Liver (tissue), 10 donors: ENCODE measurements at places on chromosomes 2 and 18. TPM values are rescaled to one million over a fixed set of nuclear protein-coding genes. Genes with fewer than 3 reads are reported as not detected.
A peak's percentile ranks its signal among the peaks of the same experiment; 100 is the strongest.

- H3K4me3 ChIP-seq: no peak overlapping the region
- H3K4me1 ChIP-seq: no peaks in the 10 kb centered on the region
- no peak overlapping the region for H3K27ac ChIP-seq
- H3K27me3 ChIP-seq: peaks cover 2% of the 10 kb centered on the region
- no peak for DNase-seq
- H3K36me3 ChIP-seq: no peaks in the 10 kb centered on the region
These were observed 103.5 kb upstream of the ASB18 start for GRCh38 chr2:236367506-236368289.

DNA sequence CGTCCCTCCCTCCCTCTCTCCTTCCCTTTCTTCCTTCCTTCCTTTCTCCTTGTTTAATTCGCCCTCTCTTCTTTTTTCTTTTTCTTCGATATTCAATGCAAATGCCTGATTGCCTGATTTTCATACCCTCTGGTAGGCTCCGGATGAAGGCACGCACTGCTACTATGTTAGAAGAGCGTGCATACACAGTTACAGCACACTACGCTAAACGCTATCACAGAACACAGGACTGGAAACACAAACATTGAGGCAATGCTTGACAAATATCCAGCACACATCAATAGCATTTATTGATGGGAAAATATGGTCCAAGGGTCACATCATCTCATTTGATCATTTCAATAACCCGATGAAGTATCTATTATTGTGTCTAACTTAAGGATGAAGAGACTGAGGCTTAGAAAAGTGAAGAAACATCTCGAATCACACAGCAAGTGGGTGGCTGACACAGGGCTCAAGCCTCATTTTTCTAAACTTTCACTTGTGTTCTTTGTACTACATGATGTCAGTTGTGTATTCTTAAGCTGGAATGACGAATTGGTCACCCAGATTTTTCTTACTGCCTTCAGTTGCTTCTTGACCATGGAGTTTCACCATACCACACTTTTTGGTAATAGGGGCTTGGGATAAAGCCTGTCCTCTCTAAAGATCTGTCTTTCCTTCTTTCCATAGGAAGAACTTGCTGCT lies 101.8 kb downstream of the TRIB2 start:
- peak overlapping the region; percentile 52 for H3K27ac ChIP-seq
- peaks cover 3% of the 10 kb centered on the region for H3K4me1 ChIP-seq
- H3K27me3 ChIP-seq: no peaks in the 10 kb centered on the region

DNA sequence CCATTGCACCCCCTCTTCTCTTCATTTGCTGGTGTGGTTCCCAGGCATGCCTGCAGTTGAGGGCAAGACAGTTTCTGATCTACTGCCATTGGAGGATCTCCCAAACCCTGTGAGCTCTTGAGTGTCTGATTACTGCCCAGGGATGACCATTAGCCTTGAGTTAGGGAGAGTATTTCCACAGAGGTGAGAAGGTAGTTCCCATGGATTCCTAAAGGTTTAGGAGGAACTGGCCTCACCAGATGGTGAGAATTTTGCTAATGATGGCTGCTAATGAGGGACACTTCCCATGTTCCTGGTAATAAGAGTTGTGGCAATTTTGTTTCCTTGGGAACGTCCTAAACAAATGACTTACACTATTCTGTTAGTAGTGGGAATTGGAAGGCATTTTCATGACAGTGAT lies 42.5 kb downstream of the PTPRM start:
- H3K4me1 ChIP-seq: no peaks in the 10 kb centered on the region
- H3K4me3 ChIP-seq: no peak overlapping the region

DNA sequence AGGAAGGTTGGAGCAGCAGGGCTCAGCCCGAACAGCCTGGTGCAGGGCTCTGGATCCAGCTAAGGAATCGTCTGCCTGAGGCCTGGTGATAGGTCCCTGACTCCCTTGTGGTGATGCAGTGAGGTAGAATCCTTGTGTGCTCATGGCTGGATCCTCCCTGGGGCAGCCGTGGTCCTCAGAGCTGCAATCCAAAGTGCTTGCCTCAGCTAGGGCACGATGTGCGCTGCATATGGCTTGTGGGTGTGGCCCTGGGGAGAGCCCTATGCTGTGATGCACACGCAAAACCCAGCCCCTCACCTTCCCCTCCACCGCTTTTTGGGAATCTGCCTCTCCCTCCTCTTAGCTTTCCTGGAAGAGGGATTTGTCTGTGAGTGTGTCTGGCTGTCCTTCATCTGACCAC lies 142.2 kb downstream of the DYSF start:
- peaks cover 2% of the 10 kb centered on the region for H3K36me3 ChIP-seq
- no peaks in the 10 kb centered on the region for H3K4me1 ChIP-seq
- DNase-seq: no peak
- H3K27ac ChIP-seq: no peak overlapping the region
- H3K4me3 ChIP-seq: no peak overlapping the region

DNA sequence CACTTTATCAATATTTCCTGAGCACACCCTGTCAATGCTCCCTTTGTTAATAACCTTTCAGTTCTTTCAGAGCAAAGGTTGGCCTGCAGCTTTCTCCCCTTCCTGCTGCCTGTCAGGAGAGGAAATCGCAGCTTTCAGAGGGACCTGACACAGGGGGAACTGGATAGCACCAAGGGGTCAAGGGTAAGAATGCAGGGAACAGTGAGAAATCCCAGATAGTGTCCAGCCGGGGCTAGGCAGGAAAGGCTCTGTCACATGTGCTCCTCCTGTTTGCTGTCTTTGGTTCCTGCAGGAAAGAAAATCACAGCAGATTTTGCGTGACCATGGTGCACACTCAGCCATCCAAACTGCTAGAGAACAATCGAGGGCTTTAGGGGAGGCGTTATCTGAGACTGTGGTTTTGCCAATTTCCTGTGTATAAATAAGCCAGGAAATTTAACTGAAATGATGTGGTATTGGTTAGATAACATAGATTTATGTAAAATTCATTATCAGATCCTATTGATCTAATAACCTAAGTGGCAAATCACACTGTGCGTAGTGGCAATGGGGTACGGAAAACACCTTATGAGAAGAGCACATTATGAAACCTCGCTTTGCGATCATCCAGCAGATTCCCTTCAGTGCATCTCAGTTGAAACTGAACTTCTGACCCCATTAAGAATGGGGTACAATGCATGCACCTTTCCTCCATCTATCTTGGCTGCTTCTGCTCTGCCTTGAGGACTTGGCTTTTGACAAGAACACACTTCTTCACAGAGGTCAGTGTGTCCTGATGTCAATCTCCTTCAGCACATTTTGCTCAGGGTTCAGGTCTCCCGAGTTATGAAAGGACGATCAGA lies 178.0 kb downstream of the ICOS start:
- no peak for DNase-seq
- no peaks in the 10 kb centered on the region for H3K36me3 ChIP-seq
- H3K4me3 ChIP-seq: no peak overlapping the region
- no peaks in the 10 kb centered on the region for H3K27me3 ChIP-seq
- H3K4me1 ChIP-seq: peaks cover 23% of the 10 kb centered on the region

- H3K4me1 ChIP-seq: peaks cover 3% of the 10 kb centered on the region
- no peak overlapping the region for H3K4me3 ChIP-seq
- H3K36me3 ChIP-seq: no peaks in the 10 kb centered on the region
- no peak for DNase-seq
- no peaks in the 10 kb centered on the region for H3K27me3 ChIP-seq
- no peak overlapping the region for H3K27ac ChIP-seq
These were observed 218.1 kb downstream of the SP3 start for GRCh38 chr2:173747035-173747434.

DNA sequence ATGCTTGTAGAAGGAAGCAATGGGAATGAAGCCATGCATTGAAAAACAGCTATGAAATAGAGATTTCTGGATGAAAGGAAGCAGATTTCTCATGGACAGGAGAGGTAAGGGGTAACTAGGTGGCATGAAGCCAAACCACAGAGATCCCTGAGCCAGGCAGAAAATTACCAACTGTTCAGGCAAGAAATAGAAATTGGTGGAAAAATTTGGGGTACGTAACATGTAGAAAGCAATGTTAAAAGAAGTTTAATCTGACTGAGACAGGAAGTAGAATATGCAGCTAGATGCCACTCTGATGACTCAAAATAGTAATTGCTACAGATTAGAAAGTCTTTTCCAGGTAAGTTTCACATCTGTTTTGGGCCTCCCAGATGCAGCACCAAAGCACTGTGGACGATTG lies 928.5 kb upstream of the CELF4 start:
- no peaks in the 10 kb centered on the region for H3K36me3 ChIP-seq
- no peaks in the 10 kb centered on the region for H3K27me3 ChIP-seq
- H3K4me1 ChIP-seq: no peaks in the 10 kb centered on the region
- no peak overlapping the region for H3K4me3 ChIP-seq
- no peak overlapping the region for H3K27ac ChIP-seq
- no peak for DNase-seq

GRCh38 chr2:65164426-65164891 lies 34.6 kb upstream of the RAB1A start:
- DNase-seq: no peak
- H3K27ac ChIP-seq: no peak overlapping the region
- peaks cover 1% of the 10 kb centered on the region for H3K4me1 ChIP-seq
- no peak overlapping the region for H3K4me3 ChIP-seq
- H3K27me3 ChIP-seq: no peaks in the 10 kb centered on the region

- H3K4me3 ChIP-seq: no peak overlapping the region
- H3K4me1 ChIP-seq: no peaks in the 10 kb centered on the region
- H3K36me3 ChIP-seq: no peaks in the 10 kb centered on the region
- DNase-seq: no peak
- no peaks in the 10 kb centered on the region for H3K27me3 ChIP-seq
These were observed 56.7 kb upstream of the ARHGAP28 start for GRCh38 chr18:6672821-6673308.

DNA sequence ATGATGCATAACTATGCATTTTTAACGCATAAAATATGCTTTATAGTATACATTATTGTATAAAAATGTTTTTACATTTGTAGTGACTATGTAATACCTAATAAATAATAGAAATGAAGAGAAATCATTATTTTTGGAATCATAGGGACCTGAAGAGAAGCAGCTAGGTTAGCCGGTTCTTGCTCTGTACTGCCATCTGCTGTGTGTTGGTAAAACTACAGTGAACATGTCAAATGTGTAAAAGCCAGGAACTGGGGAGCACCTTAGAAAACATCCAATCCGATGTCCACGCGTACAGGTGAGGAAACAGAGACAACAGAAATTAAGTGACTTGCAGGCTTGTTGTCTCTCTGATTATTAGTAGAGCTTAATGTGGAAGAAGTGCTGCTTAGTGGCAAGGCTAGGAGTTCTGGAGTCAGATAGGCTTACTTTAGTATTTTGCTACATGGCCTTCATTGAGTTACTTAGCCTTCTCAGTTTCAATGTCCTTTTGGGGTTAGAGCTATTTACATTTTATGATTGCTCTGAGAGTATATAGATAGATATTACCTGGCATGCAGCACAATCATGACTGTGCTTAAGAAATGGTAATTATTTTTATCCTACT lies 386.5 kb downstream of the DLGAP1 start:
- H3K36me3 ChIP-seq: no peaks in the 10 kb centered on the region
- DNase-seq: peak; percentile 37
- no peaks in the 10 kb centered on the region for H3K4me1 ChIP-seq
- no peaks in the 10 kb centered on the region for H3K27me3 ChIP-seq
- no peak overlapping the region for H3K4me3 ChIP-seq

GRCh38 chr2:49715597-49715996 lies 561.3 kb upstream of the FSHR start:
- H3K27me3 ChIP-seq: no peaks in the 10 kb centered on the region
- no peak for DNase-seq
- H3K4me1 ChIP-seq: no peaks in the 10 kb centered on the region
- H3K27ac ChIP-seq: no peak overlapping the region
- H3K4me3 ChIP-seq: no peak overlapping the region

- no peaks in the 10 kb centered on the region for H3K4me1 ChIP-seq
- DNase-seq: no peak
- no peaks in the 10 kb centered on the region for H3K36me3 ChIP-seq
- H3K27ac ChIP-seq: no peak overlapping the region
- no peak overlapping the region for H3K4me3 ChIP-seq
These were observed 287.5 kb upstream of the SALL3 start for GRCh38 chr18:78692105-78692504.

DNA sequence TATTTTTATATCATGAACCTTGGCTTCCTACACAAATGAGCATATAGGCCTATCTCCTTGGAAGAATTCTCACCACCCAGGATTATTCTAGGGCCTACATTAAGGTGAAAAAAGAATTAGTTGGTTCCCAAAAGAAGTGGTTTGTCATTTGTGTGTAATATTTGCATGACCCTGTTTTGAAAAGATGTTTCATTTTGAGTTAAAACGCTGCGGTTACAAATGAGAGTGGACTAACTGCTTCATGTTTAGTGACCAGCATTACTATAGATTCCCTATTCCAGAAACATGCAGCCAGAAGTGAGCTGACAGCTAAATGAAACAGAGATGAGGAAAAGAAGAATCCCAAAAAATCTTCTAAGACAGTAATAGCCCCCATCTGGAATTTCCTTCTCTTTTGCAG lies 44.1 kb upstream of the TMEM178A start:
- H3K4me3 ChIP-seq: no peak overlapping the region
- no peak for DNase-seq
- H3K27me3 ChIP-seq: no peaks in the 10 kb centered on the region
- no peaks in the 10 kb centered on the region for H3K4me1 ChIP-seq
- no peak overlapping the region for H3K27ac ChIP-seq
- no peaks in the 10 kb centered on the region for H3K36me3 ChIP-seq

- no peak for DNase-seq
- H3K27me3 ChIP-seq: no peaks in the 10 kb centered on the region
- H3K36me3 ChIP-seq: no peaks in the 10 kb centered on the region
- H3K4me3 ChIP-seq: no peak overlapping the region
- no peaks in the 10 kb centered on the region for H3K4me1 ChIP-seq
- H3K27ac ChIP-seq: no peak overlapping the region
These were observed 158.8 kb downstream of the SH3RF3 start for GRCh38 chr2:109287838-109288237.

GRCh38 chr2:16242906-16243305 lies 302.6 kb downstream of the MYCN start:
- H3K4me3 ChIP-seq: no peak overlapping the region
- H3K27me3 ChIP-seq: peaks cover 2% of the 10 kb centered on the region
- H3K27ac ChIP-seq: no peak overlapping the region
- DNase-seq: no peak
- H3K36me3 ChIP-seq: no peaks in the 10 kb centered on the region

DNA sequence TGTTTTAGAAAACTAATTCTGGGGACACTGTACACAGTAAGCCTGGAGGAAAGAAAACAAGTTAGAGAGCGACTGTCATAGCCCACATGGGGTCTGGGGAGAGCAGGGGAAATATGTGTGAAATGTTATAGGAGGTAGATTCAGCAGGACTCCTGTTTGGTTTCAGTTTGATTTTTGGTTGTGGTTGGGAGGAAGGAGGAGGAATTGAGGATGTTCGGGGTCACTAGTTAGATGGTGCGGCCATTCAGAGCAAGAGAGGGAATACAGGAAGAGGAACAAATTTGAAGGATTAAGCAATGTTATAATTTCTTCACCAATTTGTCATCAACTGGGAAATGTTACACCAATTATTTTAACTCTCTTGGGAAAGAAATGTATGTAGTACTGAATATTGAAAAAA lies 25.1 kb downstream of the TTC39C start:
- no peak overlapping the region for H3K27ac ChIP-seq
- no peaks in the 10 kb centered on the region for H3K4me1 ChIP-seq
- H3K27me3 ChIP-seq: no peaks in the 10 kb centered on the region
- no peak for DNase-seq
- no peaks in the 10 kb centered on the region for H3K36me3 ChIP-seq

Gene TTN
- 0.28 TPM for total RNA-seq

Gene IL36G
- total RNA-seq: not detected

Gene G6PC2
- total RNA-seq: not detected

Gene HOXD13
- not detected for total RNA-seq

Gene MC5R
- not detected for total RNA-seq
